ENCODE measurements at places on chromosomes 16 and 17. TPM values are rescaled to one million over a fixed set of nuclear protein-coding genes. Genes with fewer than 3 reads are reported as not detected.

The NKD1 gene
- total RNA-seq: 0.21 TPM

The ASIC2 gene
- total RNA-seq: not detected

The KRT20 gene
- not detected for total RNA-seq

The GLTPD2 gene
- total RNA-seq: not detected

The GPR179 gene
- total RNA-seq: not detected

The NOS2 gene
- not detected for total RNA-seq

The VTN gene
- not detected for total RNA-seq
